Activated CD4-positive, alpha-beta memory T cell treated with anti-CD3 and anti-CD28 coated beads for 36 hours (primary cell): ENCODE measurements at places on chromosomes 1 and 21. TPM values are rescaled to one million over a fixed set of nuclear protein-coding genes. Genes with fewer than 3 reads are reported as not detected.

Gene TMEM82
- not detected for total RNA-seq

Gene ATP1A4
- total RNA-seq: not detected

Gene OR2L8
- not detected for total RNA-seq

Gene MACO1
- 11.4 TPM for total RNA-seq

Gene NBPF12
- total RNA-seq: 7.9 TPM

Gene MYCL
- not detected for total RNA-seq

Gene MNDA
- not detected for total RNA-seq

Gene NHLH1
- total RNA-seq: 0.22 TPM

Gene WDR47
- 11.4 TPM for total RNA-seq

Gene LCE1C
- not detected for total RNA-seq

Gene SH3BGR
- 1.7 TPM for total RNA-seq

Gene SPRR4
- total RNA-seq: not detected

Gene RAB42
- total RNA-seq: not detected

Gene PAQR6
- total RNA-seq: 3.9 TPM

Gene USH2A
- total RNA-seq: not detected

Gene NEK2
- 42.4 TPM for total RNA-seq

Gene FOXO6
- 0.19 TPM for total RNA-seq

Gene SELENBP1
- not detected for total RNA-seq

Gene LIN28A
- not detected for total RNA-seq

Gene LCE6A
- total RNA-seq: not detected

Gene GSTM5
- not detected for total RNA-seq

Gene GPA33
- 1.9 TPM for total RNA-seq

Gene CD53
- total RNA-seq: 240 TPM

Gene KCNH1
- total RNA-seq: not detected

Gene IRF6
- total RNA-seq: 0.31 TPM

Gene NR1I3
- total RNA-seq: not detected

Gene PGLYRP4
- not detected for total RNA-seq

Gene KISS1
- total RNA-seq: not detected

Gene RBP7
- not detected for total RNA-seq

Gene UBIAD1
- 22.4 TPM for total RNA-seq

Gene GJC2
- total RNA-seq: 0.41 TPM

Gene CYYR1
- not detected for total RNA-seq

Gene COL6A1
- total RNA-seq: 0.39 TPM
